ENCODE measurements at places on chromosomes 12 and 14.

- no peak for DNase-seq
These were observed 9.2 kb upstream of the APOLD1 start for GRCh38 chr12:12776261-12776660.

DNA sequence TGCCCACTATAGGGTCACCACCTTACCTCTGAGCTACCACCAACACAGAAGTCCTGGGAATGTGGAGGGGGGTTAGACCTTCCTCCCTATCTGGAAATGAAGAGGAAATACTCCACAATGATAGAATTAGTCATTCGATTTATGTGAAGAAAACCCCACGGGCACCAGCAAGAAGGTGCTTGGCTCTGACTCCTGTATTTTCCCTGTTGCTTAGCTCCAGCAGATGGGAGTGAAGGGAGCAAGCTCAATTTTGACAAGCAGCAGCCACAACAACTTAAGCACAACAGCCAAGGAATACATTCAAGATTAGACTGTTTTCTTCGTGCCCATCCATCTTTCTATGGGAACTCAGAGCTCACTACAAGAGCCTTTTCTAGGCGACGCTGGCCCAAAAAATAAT, 191.7 kb downstream of the SPTSSA start:
- no peak for DNase-seq

GRCh38 chr12:104201238-104202001, 14.2 kb upstream of the TXNRD1 start:
- peak; percentile 80 for DNase-seq

GRCh38 chr12:53186745-53187144, 6.0 kb upstream of the CSAD start:
- DNase-seq, result no peak

GRCh38 chr14:78767436-78767835, 597.3 kb downstream of the NRXN3 start:
- DNase-seq, result no peak

GRCh38 chr12:24664161-24664880, 284.6 kb downstream of the BCAT1 start:
- no peak for DNase-seq

DNA sequence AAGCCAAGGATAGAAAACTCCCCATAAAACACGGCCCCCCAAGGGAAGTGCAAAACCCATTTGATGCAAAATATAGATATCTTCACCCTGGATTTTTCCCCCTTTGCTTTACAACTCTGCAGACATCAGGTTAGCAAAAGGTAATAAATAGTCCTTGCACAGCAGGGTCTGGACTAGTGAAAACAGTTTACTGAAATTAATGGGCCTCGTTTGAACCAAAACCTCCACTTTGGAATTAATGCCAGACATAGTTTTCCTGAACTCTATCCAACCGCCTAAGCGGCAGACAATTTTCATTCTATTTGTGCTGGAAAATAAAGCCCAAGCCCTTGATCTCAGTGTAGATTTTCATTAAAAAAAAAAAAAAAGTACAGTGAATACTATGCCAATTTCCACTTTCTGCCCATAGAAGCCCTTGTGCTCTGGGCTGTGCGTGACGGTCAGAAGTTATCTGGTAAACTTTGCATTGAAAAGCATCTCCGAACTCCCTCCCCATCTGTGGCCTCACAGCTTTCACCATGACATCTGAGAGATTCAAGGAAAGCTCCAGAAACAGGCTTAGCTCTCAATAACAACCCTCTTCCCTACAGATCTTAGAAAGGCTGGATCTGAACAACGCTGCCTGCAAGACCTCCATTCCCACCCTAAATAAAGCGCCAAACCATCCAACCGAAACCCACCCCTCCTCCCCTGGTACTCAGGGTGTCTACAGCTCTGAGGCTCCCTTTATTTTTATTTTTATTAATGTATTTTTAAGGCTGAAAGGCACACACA, 11.0 kb upstream of the IRF2BPL start:
- DNase-seq, result no peak

DNA sequence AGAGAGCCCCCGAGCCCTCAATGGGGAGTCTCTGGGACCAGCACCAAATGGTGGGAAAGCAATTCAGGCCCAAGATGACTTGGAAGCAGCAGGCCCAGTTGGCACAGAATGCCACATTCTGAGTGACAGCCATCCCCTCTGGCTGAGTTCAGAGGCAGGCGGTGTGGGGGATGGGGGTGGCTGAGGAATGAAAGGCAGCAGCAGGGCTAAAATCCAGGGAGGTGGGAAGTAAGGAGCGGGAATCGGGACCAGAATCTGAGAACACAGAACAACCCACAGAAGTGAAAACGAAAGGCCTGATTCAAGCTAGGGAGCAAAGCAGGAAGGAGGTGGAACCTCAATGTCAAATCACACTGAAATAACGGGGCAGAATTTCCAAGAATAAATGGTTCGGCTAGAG, 171.2 kb downstream of the CALM1 start:
- DNase-seq, result no peak

GRCh38 chr12:47941871-47942613, 21.4 kb upstream of the TMEM106C start:
- DNase-seq, result no peak

DNA sequence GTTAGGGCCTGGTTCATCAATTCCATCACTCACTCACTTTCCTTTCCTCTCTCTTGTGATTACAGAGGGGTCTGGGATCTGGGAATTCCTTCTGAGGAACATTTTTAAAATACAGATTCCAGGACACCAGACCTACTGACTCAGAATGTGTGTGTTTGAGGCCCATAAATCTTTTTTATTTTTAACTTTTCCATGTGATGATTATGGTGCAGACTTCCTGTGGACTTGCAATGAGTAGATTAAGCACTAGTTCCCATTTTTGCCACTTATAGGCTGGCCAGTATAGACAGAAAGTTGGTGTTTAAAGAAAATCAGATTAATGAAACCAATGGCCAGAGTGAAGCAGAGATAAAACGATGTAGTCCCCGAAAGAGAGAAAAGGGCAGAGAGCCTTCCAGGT, 28.1 kb downstream of the SLC41A2 start:
- DNase-seq, result peak; percentile 5

- DNase-seq, result no peak
These were observed 60.9 kb upstream of the PSMA6 start for GRCh38 chr14:35231207-35231760.

- DNase-seq, result no peak
These were observed 137.3 kb downstream of the WIF1 start for GRCh38 chr12:64983771-64984278.

Data from kidney glomerular epithelial cell (primary cell).